ENCODE measurements at places on chromosomes 7 and 10.

DNA sequence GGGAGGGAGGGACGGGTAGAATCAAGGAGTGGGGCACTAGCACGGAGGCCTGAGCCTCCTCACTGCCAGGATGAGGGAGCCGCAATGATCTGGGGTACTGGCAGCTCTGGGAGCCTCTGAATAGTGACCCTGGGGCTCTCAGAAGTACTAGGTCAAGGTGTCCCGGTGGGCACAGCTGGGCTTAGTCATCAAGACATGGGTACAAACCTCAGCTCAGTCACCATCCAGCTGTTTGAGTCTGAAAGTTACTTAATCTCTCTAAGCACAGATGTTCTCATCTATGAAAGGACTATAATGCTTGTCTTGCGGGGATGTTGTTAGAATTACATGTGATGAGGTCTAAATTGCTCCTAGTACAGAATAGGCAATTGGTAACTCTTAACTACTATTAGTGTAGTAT lies 276.8 kb downstream of the KCNMA1 start:
- DNase-seq, result no peak

DNA sequence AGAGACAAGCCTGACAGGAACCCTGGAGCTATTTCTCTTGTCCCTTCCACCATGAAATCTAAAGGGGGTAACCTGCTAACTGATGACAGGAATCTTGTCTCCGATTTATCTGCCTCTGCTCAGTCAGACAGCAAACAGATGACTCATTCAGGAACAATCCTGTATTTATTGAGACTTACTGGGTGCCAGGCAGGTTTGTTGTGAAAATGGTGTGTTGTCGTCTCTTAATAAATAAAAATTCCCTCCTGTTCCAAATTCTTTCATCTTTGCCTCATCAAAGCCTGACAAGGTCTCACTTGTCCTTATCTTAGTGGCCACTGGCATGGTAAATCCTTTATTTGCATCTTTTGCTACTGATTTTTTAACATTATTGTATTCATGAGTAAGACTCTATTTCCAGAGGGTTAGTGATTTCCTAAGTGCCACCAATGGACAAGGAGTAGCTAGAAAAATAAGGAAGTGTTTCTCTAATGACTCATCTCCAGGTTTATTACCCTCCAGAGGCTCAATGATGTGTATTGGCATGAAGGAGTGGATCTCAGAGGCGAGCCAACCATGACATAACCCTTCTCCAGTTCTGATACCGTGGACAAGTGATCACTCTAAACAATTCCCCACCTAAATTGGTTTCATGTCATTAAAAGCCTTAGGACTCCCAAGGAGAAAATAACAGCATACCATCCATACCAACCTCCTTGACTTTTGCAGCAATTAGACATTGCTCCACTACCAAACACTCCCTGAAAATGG lies 724.0 kb downstream of the GRID1 start:
- DNase-seq, result no peak

DNA sequence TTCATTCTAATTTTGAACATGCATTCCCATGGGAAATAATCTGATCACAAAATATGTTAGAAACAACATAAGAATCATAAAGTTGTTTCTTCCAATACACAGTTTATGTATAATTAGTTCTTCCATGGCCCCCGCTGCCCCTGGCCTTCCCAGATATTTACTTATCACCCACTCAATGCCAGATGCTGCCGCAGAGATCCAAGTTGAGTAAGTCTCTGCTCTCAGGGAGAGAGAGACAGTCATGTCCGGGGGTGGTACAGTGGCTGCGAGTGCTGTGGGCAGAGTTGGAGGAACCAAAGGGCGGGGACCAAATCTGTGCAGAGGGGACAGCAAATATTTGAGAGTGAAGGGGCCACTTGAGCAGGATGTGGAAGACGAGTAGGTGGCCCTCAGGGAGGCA lies 37.1 kb downstream of the COL26A1 start:
- no peak for DNase-seq

- no peak for DNase-seq
These were observed 161.5 kb downstream of the GPR158 start for GRCh38 chr10:25336330-25336729.

DNA sequence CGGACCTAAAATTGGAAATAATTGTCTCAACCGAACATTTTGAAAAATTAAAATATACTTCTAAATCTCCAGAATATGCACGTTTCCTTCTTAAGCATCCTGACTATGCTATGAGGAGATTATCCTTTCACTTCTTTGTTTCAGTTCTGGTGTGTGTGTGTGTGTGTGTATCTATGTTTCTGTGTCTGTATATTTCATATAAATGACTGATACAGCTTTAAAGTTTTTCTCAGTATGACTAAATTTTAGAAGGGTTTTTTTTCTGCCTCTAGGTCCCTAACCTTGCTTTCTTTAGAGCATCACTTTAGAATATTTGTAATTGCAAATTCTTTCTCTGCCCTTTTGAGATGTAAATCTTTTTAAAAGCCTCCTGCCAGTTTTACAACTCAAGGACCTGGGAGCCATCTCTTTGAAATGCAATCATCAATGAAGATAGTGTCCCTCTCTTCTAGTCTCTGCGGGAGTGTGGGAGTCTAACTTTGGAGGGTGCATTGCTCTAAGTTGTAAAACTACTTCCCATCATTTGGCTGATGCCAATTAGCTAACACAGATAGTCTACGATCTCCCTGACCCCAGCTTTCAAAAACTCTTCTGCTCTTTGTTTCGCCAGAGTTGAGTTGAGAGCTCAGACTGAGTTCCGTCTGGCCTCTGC lies 782.0 kb upstream of the ZWINT start:
- no peak for DNase-seq

- DNase-seq, result no peak
These were observed 18.8 kb upstream of the GNA12 start for GRCh38 chr7:2862831-2863361.

GRCh38 chr7:29970158-29970557 lies 19.4 kb downstream of the SCRN1 start:
- no peak for DNase-seq

- no peak for DNase-seq
These were observed 34.6 kb downstream of the PSAP start for GRCh38 chr10:71816421-71816851.

- DNase-seq, result no peak
These were observed 227.8 kb downstream of the TNS3 start for GRCh38 chr7:47354071-47354470.

DNA sequence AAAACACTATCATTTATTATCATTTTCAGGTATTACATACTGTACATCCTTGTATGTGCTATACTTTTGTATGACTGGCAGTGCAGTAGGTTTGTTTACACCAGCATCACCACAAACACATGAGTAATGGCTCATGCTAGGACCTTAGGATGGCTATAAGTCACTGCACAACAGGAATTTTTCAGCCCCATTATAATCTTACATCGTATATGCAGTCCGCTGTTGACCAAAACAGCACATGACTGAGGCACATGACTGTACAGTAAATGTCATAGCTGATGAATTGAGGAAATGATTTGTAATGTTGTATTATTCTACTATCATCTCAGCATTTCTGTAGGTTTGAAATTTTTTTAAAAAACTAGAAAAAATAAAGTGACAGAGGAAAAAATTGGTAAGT lies 38.6 kb downstream of the BPGM start:
- no peak for DNase-seq

DNA sequence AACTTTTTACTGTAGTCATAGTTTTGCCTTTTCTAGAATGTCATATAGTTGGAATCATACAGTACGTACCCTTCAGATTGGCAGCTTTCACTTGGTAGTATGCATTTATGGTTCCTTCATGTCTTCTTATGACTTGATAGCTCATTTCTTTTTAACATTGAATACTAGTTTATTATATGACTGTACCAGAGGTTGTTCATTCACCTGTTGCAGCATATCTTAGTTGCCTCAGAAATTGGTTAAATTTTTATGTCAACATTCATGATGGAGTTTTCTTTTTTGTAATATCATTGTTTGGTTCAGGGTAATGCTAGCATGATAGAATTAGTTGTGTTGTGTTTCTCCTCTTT lies 94.8 kb upstream of the CDK13 start:
- DNase-seq, result no peak

- DNase-seq, result no peak
These were observed 1174.6 kb upstream of the LRRTM3 start for GRCh38 chr10:65751218-65751617.

Data from renal pelvis (tissue), 12 donors.